ENCODE measurements at places on chromosomes 3 and 15.

GRCh38 chr3:112699436-112699978 is 58.6 kb upstream of the CCDC80 start:
- no peak for DNase-seq

DNA sequence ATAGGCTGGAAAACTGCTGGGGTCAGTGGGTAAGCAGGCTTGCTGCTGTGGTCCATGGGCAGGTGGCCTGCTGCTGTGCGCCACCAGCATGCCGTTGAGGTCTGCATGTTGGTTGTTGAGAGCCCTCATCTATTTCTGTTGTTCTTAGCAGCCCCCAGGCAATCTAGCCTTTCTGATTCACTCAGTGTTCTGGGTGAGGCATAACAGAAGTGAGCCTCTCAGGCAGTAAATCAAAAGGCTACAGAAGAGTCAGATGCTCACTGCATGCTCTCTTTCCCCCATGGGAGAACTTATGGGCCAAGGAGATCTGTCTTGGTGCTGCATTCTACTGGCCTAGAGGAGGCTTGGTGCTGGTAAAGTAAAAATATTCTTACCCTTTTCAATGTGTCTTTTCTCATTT is 67.8 kb upstream of the ATP10A start:
- no peak for DNase-seq

DNA sequence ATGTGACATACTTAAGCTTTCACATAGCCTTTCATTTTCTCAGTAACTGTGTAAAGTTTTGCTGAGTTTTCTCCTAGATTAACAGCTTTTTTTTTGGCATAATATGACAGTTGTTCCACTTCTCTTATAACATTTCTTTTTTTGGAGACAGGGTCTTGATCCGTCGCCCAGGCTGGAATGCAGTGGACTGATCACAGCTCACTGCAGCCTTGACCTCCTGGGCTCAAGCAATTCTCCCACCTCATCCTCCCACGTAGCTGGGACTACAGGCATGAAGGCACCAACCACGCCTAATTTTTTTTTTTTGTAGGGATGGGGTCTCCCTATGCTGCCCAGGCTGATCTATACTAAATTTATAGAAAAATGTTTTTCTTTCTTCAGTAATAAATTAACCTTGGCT is 30.1 kb downstream of the DLG1 start:
- DNase-seq = no peak

DNA sequence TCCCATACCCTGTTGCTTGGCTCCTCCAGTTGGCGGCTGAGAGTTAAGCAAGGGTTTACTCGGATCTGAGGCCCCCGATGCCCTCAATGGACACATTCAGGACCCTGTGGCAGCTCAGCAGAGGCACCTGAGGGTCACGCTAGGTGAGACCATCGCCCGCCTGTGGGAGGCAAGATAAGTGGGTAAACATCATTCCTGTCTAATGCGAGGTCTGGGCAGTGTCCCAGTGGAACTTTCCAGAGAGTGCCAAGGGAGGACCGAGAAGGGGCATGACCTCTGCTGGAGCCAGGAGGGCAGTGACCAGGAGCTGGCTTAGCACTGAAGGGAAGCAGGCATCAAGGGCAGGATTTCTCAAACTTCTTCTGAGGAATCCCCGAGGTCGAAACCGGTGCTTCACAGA is 65.4 kb upstream of the SEC61A1 start:
- no peak for DNase-seq

GRCh38 chr3:20056725-20057611 is 16.7 kb downstream of the KAT2B start:
- DNase-seq = no peak

Measured in NCI-H526 treated with DMSO at 0.1 percent for 48 hours (cell line).